ENCODE measurements at places on chromosomes 11 and 22.

GRCh38 chr11:11476971-11477645, 124.1 kb upstream of the CSNK2A3 start:
- DNase-seq: no peak

DNA sequence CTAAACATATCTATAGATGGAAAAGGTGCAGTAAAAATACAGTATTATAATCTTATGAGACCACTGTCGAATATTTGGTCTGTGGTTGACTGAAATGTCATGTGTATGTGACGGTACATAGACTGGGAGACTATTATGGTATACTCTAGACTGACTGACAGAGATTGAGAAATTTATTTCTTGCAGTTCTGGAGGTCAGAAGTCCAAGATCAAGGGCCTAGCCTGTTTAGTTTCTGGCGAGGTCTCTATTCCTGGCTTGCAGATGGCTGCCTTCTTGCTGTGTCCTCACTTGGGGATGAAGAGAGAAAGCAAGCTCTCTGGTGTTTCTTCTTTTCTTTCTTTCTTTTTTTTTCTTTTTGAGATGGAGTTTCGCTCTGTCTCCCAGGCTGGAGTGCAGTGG, 7.3 kb upstream of the OSBP2 start:
- DNase-seq: no peak

DNA sequence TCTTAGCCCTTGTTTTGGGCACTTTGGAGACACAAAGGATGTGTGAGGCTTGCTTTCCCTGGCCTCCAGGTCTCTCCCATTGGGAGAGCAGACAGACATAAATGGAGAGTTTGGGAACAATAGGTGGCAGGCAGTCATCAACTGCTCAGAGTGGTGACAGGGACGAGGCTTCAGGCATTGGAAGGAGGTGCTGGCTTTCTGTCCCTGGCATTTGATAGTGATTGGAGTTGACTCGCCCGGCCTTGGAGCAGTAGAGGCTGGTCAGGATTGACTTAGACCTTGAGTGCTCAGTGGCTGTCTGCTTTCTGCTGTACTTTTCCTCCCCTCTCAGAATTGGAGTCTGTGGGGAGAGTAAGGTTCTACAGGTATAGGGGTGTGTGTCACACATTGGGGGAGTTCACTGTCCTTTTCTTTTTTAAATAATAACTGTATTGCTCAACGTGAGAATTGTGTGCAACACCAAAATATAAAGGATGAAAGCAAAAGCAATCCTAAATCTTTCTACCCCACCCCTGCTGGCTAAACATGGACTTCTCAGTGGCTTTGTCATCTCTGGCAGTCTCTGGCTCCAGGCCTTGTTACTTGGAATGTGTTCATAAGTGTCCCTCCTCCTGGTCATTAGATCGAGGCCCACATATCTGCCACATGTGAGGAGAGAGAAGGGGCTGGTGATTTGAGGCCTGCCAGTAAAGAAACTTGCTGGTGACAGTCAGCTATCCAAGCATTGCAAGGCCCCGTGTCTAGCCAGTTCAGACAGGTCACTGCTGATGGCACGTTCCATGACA, 21.1 kb downstream of the SHISA8 start:
- DNase-seq: no peak

GRCh38 chr11:116502641-116503061, 270.1 kb downstream of the BUD13 start:
- no peak for DNase-seq

GRCh38 chr11:100316952-100317351, 370.1 kb upstream of the ARHGAP42 start:
- no peak for DNase-seq
